Esophagus squamous epithelium (tissue), 5 donors: ENCODE measurements at places on chromosomes 1 and 21. TPM values are rescaled to one million over a fixed set of nuclear protein-coding genes. Genes with fewer than 3 reads are reported as not detected.

The CCNL2 gene
- total RNA-seq = 213 TPM

The TEX38 gene
- total RNA-seq = not detected

The OR2T29 gene
- total RNA-seq = not detected

DNA sequence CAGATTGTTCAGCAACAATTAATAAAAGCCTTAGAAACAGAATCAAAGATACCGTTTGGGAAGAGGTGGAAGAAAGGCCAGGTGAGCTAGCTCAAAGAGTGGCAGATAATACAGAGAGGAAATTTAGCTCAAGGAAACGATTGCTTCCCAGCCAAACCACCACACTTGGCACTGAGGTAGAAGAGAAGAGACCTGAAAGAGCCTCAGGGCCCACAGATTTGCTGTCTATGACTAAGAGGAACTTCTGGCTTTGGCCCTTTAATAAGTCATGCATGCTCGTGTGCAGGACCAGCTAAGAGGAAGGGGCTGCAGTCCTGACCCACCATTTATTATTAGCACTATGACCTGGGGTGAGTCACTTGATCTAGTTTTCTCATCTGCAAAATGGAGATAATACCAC lies 72.8 kb upstream of the BCL10 start:
- DNase-seq = no peak

- DNase-seq = no peak
Observed at GRCh38 chr1:220594356-220594755, 66.4 kb downstream of the MARK1 start.
